Astrocyte (in vitro differentiated cells and primary cell): ENCODE measurements at places on chromosomes 5 and 9. TPM values are rescaled to one million over a fixed set of nuclear protein-coding genes. Genes with fewer than 3 reads are reported as not detected.

GRCh38 chr9:132546148-132547051 lies 36.0 kb upstream of the BARHL1 start:
- DNase-seq = peak; percentile 8

- no peak for DNase-seq
Observed at GRCh38 chr5:142314109-142314508, 10.7 kb downstream of the SPRY4 start.

DNA sequence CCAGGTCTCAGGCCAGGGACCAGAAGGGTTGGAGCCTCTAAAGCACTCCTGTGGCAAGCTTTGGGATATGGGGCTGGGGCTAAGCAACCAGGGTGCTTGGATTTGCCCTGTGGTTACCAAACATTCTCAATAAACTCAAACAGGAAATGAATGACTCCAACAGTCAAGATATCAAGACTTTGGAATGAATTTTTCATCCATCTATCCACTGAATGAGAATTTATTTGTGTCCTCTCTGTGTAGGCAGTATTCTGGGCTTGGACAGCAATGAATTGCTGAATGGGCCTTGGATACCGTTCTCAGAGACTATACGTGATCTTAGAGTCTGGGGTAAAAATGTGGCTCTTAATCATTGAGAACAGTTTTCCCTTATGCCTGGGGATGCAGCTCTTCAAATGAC lies 212.5 kb downstream of the DAB2IP start:
- DNase-seq = peak; percentile 41

GRCh38 chr5:9775339-9775738 lies 145.2 kb upstream of the TAS2R1 start:
- peak; percentile 34 for DNase-seq

DNA sequence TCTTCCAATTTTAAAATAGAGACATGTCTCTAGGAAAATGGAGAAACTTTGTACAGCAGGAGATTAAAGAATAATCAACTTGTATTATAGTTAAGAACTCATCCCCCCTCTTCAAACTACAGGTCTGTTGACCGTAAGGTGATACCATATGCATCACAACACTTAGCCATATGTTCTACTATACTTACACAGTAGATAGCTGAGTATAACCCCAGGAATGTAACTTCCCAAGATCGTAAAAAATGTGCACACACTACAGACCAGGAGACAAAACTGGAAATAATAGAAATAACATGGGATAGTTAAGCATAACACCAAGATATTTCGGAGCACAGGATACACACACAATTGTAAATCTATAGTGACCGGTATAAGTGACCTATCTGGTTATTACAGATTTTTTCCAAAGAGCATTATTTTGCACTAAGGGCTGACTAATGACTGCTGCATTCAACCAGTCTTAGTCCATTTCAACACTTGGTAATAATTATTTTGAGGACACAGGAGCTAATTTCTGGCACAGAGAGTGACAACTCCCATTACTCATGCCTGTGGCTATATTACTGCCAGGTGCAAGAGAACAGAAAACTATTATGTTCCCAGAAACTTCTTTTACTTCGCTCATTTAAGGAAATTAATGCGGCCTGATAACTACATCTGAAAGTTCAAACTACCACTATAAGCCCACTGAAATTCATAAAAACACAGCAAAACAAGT lies 15.4 kb upstream of the ZNF622 start:
- DNase-seq = no peak

DNA sequence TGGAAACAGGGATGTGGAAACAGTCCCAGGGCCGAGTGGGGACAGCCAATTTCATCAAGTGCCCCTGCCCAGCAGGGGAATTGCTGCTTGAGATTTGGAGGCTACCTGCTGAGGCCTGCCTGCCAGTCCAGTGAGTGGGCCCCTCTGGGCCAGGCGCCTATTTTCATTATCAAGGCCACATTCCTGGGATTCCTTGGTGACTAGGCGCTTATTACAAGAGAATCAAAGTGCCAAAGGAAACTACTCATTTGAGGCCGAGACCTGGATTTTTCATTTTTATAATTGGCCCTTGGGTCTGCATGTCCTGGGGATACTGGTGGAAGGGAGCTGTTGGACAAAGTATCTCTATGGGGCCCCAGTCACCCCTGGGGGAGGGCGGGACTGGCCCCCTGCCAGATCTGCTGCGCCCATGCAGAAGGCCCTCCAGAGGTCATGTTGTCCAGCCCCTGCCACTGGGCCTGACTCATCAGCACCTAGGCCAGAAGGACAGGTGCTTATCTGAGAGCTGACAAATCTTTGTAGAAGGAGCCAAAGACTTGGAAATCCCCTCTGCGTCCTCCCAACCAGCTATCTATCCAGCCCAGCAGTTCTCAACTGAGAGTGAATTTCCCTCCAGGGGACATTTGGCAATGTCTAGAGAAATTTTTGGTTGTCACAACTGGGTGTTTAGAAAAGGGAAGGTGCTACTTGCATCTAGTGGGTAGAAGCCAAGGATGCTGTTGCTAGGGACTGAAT lies 45.6 kb downstream of the FOXI1 start:
- DNase-seq = peak; percentile 85

DNA sequence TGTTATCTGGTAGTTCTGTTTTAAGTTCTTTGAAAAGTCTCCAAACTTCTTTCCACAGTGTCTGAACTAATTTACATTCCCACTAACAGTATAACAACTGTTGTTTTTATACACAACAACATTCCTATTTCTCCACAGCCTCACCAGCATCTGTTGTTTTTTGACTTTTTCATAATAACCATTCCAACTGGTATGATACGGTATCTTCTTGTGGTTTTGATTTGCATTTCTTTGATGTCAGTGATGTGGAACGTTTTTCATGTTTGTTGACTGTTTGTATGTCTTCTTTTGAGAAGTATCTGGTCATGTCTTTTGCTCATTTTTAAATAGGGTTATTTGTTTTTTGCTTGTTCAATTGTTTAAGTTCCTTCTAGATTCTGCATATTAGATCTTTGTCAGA lies 12.6 kb upstream of the GRAMD2B start:
- DNase-seq = no peak

GRCh38 chr9:16119261-16120230 lies 566.7 kb downstream of the CCDC171 start:
- peak; percentile 93 for DNase-seq

- no peak for DNase-seq
Observed at GRCh38 chr5:154419236-154419635, 26.6 kb upstream of the SAP30L start.

- DNase-seq = no peak
Observed at GRCh38 chr5:2921651-2922050, 170.2 kb upstream of the IRX2 start.

DNA sequence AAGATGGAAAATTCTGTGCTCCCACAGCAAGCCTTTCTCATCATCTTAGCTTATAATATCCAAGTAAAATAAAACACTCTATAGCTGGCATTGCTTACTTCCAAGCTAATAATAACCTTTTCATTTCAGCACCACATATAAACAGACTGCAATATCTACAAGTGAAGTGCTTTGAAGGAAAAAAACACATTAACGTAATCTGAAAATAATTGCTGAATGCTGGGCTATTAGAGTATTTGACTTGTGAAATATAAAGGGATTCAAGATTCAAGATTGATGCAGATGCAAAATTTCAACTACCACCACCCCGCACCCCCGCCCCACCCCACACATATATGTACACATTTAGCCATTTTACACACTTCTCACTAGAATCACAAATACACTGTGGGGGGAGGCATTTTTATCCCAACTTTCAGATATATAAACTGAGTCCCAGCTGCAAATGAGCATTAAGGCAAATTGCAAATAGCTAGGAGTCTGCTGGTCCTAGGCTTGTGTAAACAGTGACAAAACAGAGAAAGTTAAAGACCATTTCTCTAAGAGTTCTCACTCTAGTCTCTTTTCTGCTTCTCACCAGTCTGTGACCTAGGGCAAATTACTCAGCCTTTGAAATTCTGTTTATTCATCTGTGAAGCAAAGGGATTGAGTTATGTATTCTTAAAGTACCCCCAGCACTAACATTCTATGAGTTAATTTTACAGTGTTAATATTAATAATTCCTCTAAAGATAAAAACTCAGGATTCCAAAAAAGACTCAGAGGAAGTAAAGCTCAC lies 489.4 kb downstream of the PRELID2 start:
- DNase-seq = peak; percentile 14

Gene ADAMTS12
- total RNA-seq = 143 and 156 TPM in 2 replicates

Gene TTC23L
- total RNA-seq = 0.16 and 1.2 TPM in 2 replicates

DNA sequence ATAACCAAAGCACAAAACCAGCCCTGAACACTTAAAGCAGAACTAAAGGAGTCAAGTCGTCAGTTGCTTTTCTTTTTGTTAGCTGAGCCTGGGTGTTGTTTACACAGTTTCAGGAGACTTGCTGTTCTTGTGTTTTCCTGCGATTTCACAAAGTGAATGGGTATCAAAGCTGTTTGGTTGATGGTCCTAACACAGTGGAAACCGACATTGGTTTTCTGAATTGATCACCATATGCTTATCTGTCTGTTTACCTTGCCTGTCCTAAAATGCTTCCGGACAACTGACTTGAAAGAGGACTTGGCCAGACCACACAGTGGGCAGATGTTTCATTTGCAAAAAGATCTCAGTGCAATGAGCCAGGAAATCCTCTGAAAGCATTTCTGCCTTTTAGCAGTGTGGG lies 676.4 kb downstream of the PRELID2 start:
- no peak for DNase-seq

Gene TMC1
- total RNA-seq = 0.10 TPM in 1 of 2 replicates, not detected in the other

DNA sequence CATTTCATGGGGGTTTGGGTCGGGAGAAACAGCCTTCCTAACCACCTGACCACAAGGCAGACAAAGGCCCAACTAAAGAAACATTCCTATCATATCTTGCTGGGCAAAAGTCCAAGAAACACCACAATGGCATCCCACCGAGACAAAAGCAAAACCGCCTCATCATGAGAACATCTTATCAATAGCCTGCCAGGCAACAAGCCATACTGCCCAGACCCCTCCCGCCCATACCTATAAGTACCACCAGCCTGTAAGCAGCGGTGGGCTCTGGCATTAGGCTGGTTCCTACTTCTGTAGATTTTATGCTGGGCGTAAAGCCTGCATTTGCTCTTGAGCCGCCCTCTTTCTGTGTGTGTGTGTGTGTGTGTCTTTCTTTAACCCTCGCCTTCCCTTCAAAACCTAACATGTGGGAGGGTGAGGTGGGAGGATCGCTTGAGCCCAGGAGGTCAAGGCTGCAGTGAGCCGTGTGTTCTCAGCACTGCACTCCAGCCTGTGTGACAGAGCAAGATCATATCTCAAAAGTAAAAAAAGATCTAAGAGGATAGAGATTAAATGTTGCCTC lies 56.9 kb downstream of the PDE6A start:
- peak; percentile 96 for DNase-seq

DNA sequence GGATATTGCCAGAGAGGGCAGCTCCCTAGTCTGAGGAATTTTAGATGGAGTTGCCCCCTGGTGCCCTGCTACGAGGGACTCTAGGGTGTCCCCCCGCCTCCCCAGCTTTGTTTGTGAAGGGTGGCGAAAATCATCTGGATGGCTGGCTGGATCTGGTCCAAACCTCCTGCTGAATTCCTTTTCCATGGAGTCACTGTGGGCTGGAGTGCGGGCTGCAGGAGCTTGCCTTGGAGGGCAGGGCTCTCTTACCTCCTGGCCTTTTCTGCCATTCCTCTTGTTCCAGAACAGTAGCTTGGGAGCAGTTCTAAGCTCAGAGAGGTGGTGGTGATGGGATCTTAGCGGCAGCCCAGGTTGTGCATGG lies 2.1 kb downstream of the SYNPO start:
- peak; percentile 90 for DNase-seq

Gene CENPK
- total RNA-seq = 5.6 and 7.0 TPM in 2 replicates

Gene SLC36A3
- not detected in 2 replicates for total RNA-seq

DNA sequence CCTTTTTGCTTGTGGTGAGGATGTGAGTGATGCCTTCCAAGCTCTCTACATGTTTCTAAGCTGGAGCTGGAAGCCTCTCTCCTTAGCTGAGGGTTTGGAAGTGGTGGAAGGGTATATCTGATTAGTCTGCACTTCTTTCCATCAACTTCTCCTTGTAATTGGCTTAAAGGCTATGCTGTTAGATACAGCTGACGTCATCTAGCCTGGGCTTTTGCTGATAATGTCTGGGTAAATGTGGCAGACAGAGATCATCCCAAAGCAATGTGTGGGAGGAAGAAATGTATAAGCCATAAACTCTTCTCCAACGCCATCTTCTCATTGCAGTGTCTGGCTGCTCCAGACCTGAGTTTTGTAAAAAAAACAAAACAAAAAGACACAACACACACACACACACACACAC lies 29.3 kb downstream of the ZNF354C start:
- DNase-seq = no peak

GRCh38 chr9:101572316-101572715 lies 22.5 kb downstream of the PPP3R2 start:
- DNase-seq = no peak

GRCh38 chr5:160500786-160501779 lies 79.4 kb downstream of the PTTG1 start:
- DNase-seq = no peak

Gene OR1J2
- total RNA-seq = not detected in 2 replicates

DNA sequence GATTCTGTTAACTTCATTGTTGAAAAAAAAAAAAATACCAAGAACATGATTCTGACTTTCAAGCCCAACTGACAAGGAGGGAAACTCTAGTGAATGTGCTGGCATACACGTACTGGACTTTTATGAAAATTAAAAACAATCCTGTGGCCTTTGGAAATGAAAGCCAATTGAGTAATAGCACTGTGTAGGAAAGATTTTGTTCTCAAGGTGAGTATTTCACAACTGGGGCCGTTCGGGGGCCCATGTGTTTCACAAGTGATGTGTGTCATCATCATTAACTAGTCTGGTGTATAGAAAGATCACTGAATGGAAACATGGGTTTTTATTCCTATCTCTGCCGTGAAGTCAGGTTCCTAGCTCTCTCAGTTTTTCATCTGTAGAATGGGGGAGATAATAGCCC lies 605.0 kb upstream of the CLINT1 start:
- DNase-seq = no peak

Gene IFNA2
- not detected in 2 replicates for total RNA-seq

GRCh38 chr5:124524552-124525232 lies 221.7 kb downstream of the ZNF608 start:
- no peak for DNase-seq
